Thymus (tissue), 14 donors: ENCODE measurements at places on chromosomes 7 and 10. TPM values are rescaled to one million over a fixed set of nuclear protein-coding genes. Genes with fewer than 3 reads are reported as not detected.
A peak's percentile ranks its signal among the peaks of the same experiment; 100 is the strongest.

GRCh38 chr10:97475936-97476594 lies 22.2 kb downstream of the MMS19 start:
- DNase-seq = no peak

GRCh38 chr10:30863516-30864210 lies 168.0 kb downstream of the ZNF438 start:
- no peak for DNase-seq

- no peak for DNase-seq
Measured at GRCh38 chr10:14727924-14728323, 46.8 kb downstream of the FAM107B start.

DNA sequence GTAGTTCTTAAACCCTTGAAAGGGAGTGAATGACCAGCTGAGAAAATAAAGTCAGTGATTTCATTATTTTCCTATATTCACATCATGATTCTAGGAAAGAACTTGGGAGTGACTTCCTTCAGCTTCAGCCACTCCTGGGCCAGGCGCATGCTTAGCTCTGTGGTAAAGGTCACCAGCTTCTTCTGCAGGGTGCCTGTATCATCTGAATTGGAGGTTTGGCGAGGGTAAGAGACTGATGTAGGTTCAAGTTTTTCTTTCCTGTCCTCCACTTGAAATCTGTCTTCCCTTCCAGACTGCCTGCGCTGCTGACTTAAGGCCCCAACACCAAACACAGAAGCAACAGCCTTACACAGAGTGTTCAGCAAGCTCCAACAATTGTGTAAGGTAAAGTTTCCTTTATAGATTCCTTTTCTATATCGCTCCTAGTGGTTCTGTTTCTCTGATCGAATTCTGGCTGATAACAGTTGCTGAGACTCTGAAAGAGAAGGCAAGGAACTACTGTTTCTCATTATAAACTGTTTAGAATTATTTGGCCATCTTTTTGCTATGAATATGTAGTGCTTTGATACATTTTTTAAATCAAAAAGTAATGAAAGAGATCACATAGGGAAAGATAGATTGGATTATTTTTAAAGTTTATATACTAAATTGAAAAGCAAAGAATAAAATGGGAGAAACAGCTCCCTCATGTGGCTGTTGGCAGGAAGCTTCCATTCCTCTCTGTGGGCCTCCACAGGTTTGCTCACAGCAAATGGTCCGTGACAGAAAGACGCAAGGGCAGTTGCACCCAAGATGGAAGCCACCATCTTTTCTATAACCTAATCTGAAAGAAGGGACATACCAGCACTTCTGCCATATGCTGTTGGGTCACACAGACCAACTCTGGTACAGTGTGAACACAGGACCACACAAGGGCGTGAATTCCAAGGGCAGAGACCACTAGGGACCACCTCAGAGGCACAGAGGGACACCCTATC lies 14.0 kb downstream of the GATAD1 start:
- DNase-seq = peak; percentile 12

- no peak for DNase-seq
Measured at GRCh38 chr7:154769001-154769400, 233.9 kb downstream of the PAXIP1 start.

GRCh38 chr7:143449793-143450192 lies 6.5 kb downstream of the TAS2R60 start:
- no peak for DNase-seq

DNA sequence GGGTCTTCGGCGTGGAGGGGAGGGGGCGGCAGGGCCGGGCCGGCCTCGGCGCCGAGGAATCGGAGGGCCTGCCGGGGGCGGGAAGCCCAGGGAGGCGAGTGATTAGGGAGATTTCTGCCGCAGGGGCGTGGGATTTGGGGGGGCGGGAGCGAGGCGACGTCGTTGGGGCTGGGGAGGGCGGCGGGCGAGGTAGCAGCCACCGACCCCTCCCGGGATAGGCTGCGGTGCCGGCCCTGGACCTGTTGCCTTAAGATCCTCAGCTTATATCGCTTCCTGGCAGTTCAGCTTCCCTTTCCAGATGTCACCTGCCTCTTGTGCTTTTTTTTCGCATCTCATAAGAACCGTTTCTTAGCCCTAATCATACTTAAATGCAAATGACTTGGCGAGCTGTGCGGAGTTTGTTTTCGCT lies 655 bp downstream of the LMTK2 start:
- no peak for DNase-seq

DNA sequence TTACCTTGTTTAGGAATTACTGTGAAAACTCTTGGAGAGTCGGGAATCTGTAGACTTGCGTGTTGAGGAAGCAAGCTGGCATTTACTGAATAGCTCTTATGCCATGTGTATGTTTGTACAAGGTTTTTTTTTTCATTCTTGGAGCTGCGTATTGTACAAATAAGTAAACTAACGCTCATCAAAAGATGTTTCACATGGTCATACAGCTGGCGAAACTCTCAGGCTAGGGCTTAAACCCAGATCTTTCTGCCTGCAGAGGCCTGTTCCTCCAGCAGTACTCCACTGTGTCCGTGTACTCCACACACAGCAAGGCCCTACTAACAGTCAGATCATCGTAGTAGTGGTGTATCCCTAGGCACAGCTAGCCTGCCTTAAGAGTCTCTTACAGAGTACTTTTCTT lies 7.4 kb downstream of the EDRF1 start:
- no peak for DNase-seq

DNA sequence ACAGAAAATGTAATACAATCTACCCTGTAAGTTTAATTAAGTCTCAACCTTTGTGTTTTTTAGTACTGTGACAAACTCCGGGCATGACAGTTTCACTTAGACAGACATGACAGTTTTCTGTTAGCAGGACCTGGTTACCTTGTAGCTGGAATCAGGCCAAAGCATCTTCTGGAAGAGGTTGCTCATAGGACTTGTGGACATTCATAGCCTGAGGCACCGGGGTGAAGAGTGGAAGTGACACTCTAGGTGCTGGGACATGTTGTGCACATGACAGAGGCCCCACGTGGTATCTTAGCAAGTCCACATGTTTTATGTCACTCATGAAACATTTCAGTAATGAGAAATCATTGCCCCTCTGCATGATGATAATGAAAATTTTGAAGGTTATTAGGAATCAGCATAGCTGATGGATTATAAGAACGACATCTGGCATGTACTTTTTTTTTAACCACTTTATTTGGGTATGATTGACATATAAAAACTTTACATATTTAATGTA lies 441.4 kb downstream of the CNTNAP2 start:
- DNase-seq = no peak

PIK3CG gene
- 22.4 TPM for total RNA-seq

NUTM2A gene
- 0.42 TPM for total RNA-seq
